ENCODE measurements at places on chromosomes 16 and 17.

DNA sequence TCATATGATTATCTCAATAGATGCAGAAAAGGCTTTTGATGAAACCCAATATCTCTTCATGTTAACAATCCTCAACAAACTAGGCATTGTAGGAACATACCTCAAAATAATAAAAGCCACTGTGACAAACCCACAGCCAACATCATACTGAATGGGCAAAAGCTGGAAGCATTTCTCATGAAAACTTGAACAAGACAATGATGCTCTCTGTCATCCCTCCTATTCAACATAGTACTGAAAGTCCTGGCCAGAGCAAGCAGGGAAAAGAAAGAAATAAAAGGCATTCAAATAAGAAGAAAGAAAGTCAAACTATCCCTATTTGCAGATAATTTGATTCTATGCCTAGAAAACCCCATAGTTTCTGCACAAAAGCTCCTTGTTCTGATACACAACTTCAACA lies 999.2 kb upstream of the GOT2 start:
- no peak for DNase-seq

GRCh38 chr17:77288115-77288619 lies 147.4 kb downstream of the SEC14L1 start:
- DNase-seq = no peak

- no peak for DNase-seq
Measured at GRCh38 chr16:9840761-9841665, 341.2 kb downstream of the GRIN2A start.

DNA sequence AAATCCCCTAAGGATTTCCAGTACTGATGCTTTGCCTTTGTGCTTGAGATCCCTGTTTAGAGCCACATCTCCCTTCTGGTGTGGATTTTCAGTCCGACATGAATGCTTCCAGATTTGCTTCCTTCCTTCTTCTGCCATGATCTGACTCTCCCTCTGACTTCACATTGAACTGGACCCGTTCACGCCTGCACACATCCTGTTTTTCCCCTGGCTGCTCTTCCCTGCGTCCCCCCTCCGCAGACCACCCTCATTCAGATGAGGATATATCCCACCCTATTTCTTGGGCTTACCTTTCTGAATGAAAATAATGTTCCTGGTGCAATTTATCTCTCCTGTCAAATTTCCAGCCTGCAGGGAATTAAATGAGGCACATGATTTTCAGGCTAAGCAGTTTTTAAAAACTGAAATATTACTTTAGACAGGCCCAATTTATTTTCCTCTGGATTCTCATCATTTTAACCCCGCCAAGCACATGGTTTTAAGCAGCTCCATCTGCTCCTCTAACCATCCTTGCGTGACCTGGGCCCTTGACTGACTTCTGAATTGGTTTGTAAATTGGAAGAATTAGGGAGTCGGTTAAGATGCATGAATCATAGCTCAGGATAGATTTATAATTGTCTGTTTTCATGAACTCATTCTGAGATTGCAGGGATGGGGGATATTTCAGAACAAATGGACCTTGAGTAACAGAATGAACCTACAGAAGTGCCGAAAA lies 59.2 kb downstream of the BMERB1 start:
- no peak for DNase-seq

DNA sequence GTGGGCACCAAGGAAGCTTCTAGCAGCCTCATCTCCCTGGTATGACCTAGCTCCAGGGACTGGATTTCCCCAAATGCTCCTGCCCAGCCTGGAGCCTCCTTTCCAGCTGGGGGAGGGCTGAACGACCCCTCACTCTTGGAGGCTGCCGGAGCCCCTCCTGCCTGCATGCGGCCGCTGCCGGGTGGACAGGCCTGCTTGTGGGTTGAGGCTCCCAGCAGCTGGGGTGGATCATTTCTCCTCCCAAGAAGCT lies 213.6 kb downstream of the SEC14L1 start:
- no peak for DNase-seq

DNA sequence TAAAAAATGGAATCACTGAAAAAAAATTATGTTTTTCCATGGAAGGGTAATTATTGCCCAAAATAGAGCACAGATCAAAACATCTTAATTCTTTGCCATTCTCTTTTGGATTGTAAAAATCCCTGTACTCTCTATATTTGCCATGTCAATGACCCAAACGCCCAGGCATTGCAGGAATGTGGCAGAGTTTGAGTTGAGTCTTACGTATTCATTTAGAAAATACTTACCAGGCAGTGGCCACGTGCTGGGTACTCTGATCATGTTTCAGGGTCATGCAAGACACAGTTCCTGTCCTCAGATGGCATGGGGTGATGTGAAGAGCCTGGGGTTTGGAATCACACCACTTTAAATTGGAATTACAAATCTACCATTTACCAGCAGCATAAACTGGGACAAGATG lies 267.7 kb downstream of the ABCC12 start:
- DNase-seq = no peak

GRCh38 chr17:49691677-49692191 lies 13.8 kb upstream of the SPOP start:
- DNase-seq = no peak

DNA sequence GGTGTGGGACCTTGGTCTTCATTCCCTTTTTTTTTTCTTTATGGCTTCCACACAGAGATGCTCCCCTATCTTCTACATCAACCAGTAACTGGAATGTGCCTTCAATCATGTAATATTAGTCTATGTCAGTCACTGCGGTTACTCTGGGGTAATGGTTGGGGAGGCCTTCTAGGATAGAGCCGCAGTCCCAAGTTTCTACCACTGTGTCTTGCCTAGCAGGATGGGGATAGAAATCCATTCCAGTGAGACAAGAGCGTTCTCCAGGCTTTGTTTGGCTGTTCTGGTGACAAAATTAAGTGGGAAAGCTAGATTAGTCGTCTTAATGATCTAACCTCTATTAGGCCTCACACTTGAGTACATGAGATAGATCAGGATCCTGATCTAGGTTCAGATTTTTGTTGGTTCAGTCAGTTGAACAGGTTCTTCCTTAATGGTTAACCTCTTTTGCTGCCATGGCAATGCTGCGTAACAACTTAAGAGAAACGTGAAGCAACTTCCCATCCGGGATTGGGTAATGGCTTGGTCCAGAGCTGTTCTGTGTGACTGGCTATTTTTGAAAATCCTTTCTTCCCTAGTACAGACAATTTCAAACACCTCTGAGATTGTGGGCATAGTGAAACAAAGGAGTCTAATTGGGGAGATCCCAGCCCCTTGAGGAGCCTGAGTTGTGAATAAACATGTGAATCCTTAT lies 8.7 kb downstream of the MSL1 start:
- DNase-seq = peak; percentile 76

- no peak for DNase-seq
Measured at GRCh38 chr16:49483651-49484450, 110.2 kb downstream of the C16orf78 start.

DNA sequence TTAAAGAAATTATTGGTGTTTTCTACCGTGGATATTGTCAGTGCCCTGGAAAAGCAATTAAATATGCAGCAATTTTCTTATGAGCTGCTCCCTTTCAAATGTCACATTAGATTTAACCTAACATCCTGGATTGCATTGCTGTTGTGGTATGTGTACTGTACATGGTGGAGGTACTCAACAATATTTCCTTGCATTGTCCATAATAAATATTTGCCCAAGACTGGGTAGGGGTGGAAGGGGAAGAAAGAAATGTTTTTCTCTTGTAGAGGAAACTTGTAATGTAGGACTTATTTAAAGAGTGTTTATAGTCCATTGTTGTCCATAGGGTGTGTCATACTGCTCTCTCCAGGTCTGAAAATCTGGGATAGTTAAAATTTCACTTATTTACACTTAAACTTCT lies 346.2 kb upstream of the TBX2 start:
- DNase-seq = no peak

- no peak for DNase-seq
Measured at GRCh38 chr16:70664325-70665112, 18.2 kb downstream of the IL34 start.

DNA sequence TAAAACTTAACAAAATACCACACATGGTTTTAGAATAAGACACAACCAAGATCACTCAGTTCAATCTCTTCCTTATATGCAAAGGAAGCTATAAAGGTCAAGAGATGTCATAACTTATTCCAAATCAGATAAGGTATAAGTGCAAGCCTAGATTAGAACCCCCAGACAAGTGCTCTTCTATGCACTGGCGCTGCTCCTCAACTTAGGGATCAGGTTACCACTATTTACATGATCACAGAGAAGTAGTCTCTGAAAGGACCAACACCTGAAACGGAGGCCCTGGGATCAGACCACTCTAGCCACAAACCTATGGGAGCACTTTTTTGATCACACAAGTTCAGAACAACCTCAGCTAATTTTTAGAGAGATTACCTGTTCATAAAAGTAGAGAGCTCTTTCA lies 16.6 kb downstream of the COPS3 start:
- no peak for DNase-seq

- no peak for DNase-seq
Measured at GRCh38 chr16:4190086-4190485, 51.8 kb downstream of the SRL start.

DNA sequence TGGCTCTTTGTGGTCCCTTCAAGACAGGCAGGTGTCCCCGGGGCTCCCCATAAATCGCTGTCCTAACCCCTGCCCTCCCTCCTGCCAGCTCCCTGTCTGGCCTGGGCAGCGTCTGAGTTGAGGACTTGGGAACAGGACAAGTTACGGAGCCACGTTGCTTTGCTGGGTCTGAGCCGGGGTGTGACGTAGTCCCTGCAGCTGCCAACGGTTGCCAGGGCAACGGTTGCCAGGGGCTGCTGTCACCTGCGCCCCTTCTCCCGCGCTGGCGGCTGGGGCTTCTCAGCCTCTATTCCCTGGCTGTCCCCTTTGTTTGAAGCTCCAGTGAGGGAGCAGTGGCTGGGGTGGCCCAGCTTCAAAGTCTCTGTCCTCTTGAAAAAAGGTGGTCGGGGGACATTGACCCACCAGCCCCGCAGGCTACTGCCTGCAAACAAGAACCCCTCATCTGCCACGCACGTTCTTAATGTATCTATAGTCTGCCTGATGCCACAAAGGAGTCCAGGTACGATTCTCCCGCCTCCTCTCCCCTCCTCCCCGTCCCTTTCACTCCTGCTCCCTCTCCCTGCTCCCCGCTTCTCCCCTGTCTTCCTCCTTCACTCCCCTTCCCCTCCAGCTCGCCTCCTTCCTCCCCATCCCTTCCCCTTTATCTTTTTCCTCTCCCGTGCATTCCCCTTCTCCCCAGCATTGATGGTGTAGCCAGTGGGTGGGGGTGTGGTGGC lies 10.9 kb downstream of the ADGRG1 start:
- DNase-seq = no peak

DNA sequence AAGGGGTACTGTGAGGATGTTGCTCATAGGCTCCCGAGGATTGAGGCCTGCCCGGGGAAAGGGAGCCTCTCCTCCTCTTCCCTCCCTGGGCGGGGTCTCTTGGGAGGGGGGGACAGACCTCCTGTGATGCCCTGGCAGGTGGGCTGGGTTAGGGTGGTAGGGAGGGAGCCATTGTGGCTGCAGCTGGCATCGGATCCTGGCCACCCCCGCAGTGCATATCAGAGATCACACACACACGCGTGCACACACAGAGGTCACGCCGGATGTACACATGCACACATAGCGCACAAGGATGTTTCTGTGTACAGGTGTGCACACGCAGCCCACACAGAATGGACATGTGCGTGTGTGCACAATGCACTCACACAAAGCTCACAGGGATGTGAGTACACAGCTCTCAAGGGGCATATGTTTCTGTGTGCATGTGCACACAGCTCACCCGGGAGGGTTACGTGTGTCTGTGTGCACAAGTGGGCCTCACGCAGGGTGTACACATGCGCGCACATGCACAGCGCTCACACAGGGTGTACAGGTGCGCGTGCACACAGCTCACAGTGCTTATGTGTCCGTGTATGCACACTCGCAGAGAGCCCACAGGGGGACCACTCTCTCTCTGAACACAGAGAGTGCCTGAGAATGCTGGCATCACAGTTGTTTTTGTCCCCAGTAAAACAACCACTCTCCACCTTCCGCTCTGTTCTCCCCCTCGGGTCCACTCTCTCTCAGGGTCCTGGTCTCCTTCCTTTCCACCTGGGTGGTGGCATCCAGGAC lies 2.4 kb downstream of the GJD3 start:
- DNase-seq = no peak

GRCh38 chr17:49051269-49051668 lies 54.1 kb downstream of the IGF2BP1 start:
- DNase-seq = no peak
